ENCODE measurements at places on chromosomes 1 and 21.

- DNase-seq = no peak
These were observed 178.9 kb upstream of the SNX7 start for GRCh38 chr1:98482611-98483010.

DNA sequence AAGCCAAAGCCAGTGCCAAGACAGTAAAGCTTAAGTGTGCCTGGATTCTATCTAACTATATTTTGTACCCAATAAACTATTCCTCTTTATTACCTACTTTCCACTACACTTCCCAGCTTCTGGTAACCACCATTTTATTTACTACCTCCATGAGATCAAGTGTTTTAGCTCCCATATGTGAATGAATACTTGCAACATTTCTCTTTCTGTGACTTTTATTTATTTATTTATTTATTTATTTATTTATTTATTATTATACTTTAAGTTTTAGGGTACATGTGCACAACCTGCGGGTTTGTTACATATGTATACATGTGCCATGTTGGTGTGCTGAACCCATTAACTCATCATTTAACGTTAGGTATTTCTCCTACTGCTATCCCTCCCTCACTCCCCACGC is 582.1 kb downstream of the AMY1C start:
- no peak for DNase-seq

GRCh38 chr1:156143765-156144489 is 9.5 kb upstream of the SEMA4A start:
- DNase-seq = no peak

GRCh38 chr1:145942871-145943270 is 14.9 kb downstream of the LIX1L start:
- DNase-seq = no peak

- no peak for DNase-seq
These were observed 27.4 kb downstream of the LGALS8 start for GRCh38 chr1:236550961-236551851.

All from activated CD4-positive, CD25-positive, alpha-beta regulatory T cell treated with anti-CD3 and anti-CD28 coated beads, Interleukin-2, amount 50 U/mL, for 16 hours (primary cell).